ENCODE measurements at places on chromosomes 5 and 9. TPM values are rescaled to one million over a fixed set of nuclear protein-coding genes. Genes with fewer than 3 reads are reported as not detected.

DNA sequence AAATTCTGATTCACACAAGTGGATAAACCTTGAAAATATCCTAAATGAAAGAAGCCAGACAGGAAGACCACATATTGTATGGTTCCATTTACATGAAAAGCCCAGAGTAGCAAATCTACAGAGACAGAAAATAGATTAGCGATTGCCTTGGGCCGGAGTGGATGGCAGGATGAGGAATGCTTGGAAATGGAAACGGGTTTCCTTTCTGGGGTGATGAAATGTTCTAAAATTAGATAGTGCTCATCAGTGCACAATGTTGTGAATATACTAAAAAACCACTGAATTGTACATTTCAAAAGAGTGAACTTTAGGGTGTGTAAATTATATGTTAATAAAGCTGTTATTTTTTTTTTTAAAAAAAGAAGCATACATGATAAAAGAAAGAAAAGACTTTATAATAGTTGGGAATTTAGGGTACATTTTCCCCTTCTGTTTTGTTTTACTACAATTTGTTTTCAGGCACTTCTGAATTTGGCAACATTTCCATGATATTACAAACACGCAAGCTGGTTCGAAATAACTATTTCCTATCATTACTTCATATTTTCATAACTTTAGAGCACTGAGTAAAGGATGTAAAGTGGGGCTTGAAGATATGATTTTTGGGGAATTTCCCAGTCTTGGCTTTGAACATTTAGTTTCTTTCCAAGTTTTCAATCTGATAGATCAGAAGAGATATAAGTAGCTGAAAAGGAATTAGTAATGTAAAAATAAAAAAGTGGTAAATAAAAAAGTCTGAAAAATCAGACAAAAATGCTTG is 23.9 kb downstream of the SLC35A4 start:
- DNase-seq: no peak

The BAAT gene
- polyA plus RNA-seq: 0.31 TPM

GRCh38 chr9:84512493-84512892 is 157.0 kb upstream of the NTRK2 start:
- DNase-seq: no peak

The DAPK1 gene
- 95.7 TPM for polyA plus RNA-seq

DNA sequence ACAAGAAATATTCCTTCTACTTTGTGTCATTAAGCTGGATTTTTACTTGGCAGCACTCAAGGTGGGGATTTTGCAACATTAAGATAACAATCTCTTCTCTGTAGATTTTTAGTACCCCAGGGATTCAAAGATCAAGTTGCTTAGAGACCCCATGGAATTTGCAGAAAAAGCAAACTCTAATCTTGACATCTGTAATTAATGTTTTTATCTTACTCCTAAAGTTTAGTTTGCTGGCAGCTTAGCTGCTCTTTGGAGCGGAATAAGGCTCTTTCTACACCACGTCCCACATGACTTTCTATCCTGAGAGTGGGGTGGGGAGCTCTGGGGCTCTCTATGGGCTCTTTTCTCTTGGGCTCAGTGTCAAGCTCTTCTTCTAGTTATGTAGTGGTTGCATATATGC is 21.7 kb upstream of the SPDL1 start:
- no peak for DNase-seq

The PAX5 gene
- polyA plus RNA-seq: 0.09 TPM

The DOK3 gene
- 6.6 TPM for polyA plus RNA-seq

The TPPP gene
- polyA plus RNA-seq: 6.4 TPM

GRCh38 chr9:128245421-128246151 is 30.2 kb downstream of the GOLGA2 start:
- peak; percentile 83 for DNase-seq

The LECT2 gene
- polyA plus RNA-seq: 4.8 TPM

The OR13F1 gene
- polyA plus RNA-seq: not detected
